ENCODE measurements at places on chromosomes 16 and 17.

DNA sequence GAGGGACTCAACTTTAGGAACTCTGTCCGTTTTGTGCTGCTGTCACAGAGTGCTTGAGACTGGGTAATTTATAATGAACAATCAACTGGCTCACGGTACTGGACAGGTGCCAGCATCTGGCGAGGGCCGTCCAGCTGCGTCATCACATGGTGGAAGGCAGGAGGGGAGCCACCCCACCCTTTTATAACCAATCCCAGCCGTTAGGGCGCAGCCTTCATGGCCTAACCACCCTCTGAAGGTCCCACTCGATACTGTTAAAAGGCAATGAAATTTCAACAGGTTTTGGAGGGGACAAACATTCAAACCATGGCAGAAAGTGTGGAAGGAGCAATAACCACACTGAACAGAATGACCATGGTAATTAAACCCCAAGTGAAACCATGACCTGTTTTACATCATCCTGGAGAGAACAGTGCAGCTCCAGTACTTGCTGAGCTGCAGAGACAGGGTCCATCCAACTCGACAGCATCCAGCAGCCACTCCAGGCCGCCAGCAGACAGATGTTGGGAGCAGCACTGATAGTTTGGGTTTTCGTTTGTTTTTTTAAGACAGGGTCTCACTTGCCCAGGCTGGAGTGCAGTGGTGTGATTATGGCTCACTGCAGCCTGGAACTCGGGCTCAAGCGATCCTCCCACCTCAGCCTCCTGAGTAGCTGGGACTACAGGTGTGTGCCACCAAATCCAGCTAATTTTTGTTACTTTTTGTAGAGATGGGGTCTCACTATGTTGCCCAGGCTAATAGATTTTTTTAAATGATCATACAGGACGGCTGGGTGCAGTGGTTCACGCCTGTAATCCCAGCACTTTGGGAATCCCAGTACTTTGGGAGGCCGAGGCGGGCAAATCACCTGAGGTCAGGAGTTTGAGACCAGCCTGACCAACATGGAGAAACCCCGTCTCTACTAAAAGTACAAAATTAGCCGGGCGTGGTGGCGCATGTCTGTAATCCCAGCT is 11.0 kb downstream of the CHMP6 start:
- no peak for DNase-seq

- DNase-seq: no peak
Observed at GRCh38 chr17:59892251-59892923, 356 bp downstream of the TUBD1 start.

DNA sequence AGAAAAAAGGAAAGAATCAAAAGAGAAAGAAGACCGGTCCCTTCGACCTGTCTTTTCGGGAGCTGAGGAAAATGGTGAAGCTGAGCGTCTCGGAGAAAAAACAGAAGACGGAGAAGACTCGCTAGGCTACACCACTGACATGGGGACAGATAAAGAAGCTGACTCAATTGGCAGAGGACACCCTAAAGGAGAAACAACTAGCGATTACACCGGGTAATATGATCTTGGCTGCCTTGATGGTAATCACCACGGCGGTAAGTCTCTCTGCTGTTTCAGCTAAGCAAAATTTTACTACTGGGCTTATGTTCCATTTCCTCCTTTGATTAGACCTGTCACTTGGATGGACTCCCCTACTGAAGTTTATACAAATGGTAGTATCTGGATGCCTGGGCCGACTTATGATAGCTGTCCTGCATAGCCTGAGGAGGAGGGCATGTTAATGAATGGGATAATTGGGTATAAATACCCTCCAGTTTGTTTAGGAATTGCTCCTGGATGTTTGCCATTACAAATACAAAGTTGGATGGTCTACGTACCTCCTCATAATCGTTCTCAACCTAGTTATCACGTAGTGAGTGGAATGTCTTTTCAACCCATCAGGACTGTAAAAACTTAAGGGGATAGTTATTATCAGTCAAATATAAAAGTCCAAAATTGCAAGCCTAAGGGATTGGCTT is 24.1 kb downstream of the ALOX15B start:
- DNase-seq: no peak

DNA sequence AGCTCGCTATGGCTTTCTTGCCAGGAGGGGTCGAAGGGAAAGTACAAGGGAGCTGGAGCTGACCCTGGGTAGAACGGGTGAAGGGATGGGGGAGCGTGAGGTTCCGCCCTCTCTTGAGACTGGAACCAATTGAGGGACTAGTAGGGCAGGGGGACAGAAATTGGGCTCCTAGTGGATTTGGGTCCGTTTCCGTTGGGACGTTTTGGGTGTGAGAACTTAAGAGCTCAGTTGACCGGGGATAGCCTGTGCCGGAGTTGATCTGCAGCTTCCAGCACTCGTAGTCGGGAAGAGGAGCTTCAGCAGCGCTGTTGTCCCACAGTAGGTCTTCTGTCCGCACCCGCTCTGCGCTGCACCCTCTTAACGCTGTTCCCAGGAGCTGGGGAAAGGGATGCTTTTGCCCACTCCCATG is 481 bp downstream of the CNTROB start:
- DNase-seq: no peak

DNA sequence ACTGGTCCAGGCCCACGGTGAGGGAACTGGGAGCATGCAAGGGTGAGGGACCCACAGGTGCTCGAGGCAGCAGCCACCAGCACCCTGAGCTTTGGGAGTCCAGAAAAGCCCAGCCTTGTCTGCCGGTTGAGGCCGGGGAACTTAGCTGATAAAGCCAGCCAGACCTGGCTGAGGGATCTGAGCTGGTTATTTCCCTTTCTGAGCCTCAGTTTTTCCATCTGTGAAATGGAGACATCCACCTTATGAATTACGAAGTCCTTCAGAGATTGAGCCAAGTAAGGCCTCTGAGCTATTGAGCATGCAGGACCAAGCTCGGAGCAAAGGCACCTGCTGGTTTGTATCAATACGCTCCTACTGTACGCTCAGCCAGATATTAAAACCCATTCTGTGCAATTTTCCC is 13.8 kb downstream of the NECAB2 start:
- no peak for DNase-seq

DNA sequence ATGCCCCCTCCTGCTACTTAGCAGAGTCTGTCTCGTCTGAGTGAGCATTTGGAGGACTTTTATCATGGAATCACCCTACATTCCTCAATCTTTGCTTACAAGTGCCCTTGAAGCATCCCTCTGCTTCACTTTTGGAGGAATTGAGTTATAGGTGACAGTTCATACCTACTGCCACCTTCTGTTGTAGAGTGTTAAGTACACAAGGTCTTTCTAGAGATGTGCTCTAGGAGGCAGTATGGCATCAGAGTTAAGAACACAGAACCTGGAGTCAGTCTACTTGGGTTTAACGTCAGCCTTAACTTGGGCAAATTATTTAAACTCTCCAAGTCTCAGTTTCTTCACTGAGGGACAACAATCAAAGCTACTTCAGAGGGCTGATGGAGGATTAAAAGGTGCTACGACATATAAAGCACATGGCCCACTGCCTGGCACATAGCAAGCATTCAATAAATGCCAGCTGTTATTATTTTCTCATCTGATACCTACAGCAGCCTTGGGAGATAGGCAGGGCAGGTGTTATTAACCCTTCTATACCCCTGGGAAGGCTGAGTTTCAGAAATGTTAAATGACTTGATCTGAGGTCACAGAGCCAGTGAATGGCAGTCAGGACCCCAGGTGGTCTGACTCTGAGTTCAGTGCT is 62.2 kb downstream of the UTP18 start:
- no peak for DNase-seq

Measured in progenitor cell of endocrine pancreas (in vitro differentiated cells).